Activated CD8-positive, alpha-beta T cell treated with anti-CD3 and anti-CD28 coated beads, Interleukin-2, amount 10 ng/mL, durations not matched to agents 7 days and 5 days (primary cell): ENCODE measurements at places on chromosomes 3 and 15. TPM values are rescaled to one million over a fixed set of nuclear protein-coding genes. Genes with fewer than 3 reads are reported as not detected.

DNA sequence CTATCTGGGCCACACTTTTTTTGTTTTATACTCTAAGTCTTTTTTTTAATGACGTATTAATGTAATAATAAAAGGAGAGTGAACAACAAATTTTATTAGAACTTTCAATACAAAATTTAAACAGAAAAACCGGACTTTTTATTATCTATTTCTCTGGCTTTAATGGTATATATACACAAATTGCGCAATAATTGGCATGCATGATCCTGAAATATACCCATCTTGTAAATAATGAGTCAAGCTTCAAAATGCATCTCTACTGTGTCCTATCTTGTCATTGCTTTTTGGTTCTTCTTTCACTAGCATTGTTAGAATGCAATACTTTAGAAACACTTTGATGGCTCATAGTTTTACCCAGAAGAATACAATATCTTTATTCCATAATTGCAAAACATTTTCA is 963.6 kb downstream of the CADM2 start:
- no peak for DNase-seq
- H3K4me1 ChIP-seq = no peaks in the 10 kb centered on the region
- no peaks in the 10 kb centered on the region for H3K27me3 ChIP-seq
- H3K4me3 ChIP-seq = no peak overlapping the region
- H3K27ac ChIP-seq = no peak overlapping the region

GRCh38 chr3:72193771-72194430 is 409.0 kb upstream of the PROK2 start:
- H3K4me1 ChIP-seq = no peaks in the 10 kb centered on the region
- no peak for DNase-seq
- no peak overlapping the region for H3K27ac ChIP-seq

- no peaks in the 10 kb centered on the region for H3K36me3 ChIP-seq
- no peak overlapping the region for H3K4me3 ChIP-seq
- no peak overlapping the region for H3K27ac ChIP-seq
- peaks cover 16% of the 10 kb centered on the region for H3K27me3 ChIP-seq
- DNase-seq = no peak
These were observed 921.3 kb upstream of the NR2F2 start for GRCh38 chr15:95409211-95409610.

DNA sequence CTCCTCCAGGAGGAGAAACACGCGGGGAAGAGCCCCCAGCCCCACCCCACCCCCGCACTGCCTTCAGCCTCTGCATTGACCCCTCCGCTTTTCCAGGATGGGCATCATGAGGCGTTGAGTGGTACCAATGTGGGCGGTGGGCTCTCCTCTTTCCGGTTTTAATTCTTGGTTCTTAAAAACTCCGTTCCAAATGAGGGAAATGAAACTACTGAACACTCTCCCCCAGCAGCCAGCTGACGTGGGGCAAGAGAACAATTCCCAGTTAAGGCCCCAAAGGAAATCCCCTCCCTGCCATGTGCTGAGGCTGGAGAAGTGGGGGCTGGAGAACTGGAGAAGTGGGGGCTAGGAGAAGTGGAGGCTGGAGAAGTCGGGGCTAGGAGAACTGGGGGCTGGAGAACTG is 5.3 kb upstream of the NRROS start:
- peaks cover 85% of the 10 kb centered on the region for H3K4me1 ChIP-seq
- no peaks in the 10 kb centered on the region for H3K27me3 ChIP-seq
- no peak overlapping the region for H3K27ac ChIP-seq

DNA sequence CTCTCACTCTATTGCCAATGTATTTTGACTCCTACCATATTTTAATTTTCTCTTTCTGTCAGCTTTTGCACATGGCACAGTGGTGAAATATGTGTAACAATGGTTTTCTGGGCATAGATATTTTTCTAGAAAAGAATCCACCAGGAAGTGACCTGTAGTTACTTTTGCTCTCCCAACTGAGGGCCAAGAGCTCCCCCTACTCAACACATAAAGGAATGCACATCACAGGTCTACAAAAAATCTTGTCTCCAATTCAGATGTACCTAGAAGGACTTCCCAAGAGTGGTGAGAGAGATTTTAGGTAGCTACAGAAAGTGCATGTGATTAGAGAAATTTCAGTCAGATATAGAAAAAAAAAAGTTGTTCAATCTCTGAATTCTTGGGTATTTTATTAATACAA is 15.6 kb downstream of the CPA3 start:
- no peak overlapping the region for H3K27ac ChIP-seq
- no peak overlapping the region for H3K4me3 ChIP-seq
- H3K4me1 ChIP-seq = no peaks in the 10 kb centered on the region

GRCh38 chr3:32320080-32320479 is 71.6 kb upstream of the CMTM7 start:
- no peaks in the 10 kb centered on the region for H3K4me1 ChIP-seq
- H3K4me3 ChIP-seq = no peak overlapping the region
- no peak overlapping the region for H3K27ac ChIP-seq
- peaks cover 5% of the 10 kb centered on the region for H3K27me3 ChIP-seq
- no peak for DNase-seq
- H3K36me3 ChIP-seq = no peaks in the 10 kb centered on the region

- H3K4me3 ChIP-seq = no peak overlapping the region
- no peak for DNase-seq
- no peak overlapping the region for H3K27ac ChIP-seq
- H3K4me1 ChIP-seq = no peaks in the 10 kb centered on the region
These were observed 30.0 kb upstream of the SLC6A1 start for GRCh38 chr3:10962481-10963036.

GRCh38 chr3:98966862-98967546 is 65.5 kb upstream of the DCBLD2 start:
- H3K4me3 ChIP-seq = no peak overlapping the region
- no peaks in the 10 kb centered on the region for H3K4me1 ChIP-seq
- no peak overlapping the region for H3K27ac ChIP-seq
- DNase-seq = no peak

GRCh38 chr3:57283334-57283733 is 9.2 kb downstream of the ASB14 start:
- H3K4me3 ChIP-seq = no peak overlapping the region
- peaks cover 2% of the 10 kb centered on the region for H3K36me3 ChIP-seq
- peaks cover 5% of the 10 kb centered on the region for H3K27me3 ChIP-seq
- H3K4me1 ChIP-seq = no peaks in the 10 kb centered on the region
- no peak overlapping the region for H3K27ac ChIP-seq
- no peak for DNase-seq

GRCh38 chr3:167728176-167728575 is 6.5 kb downstream of the PDCD10 start:
- no peaks in the 10 kb centered on the region for H3K27me3 ChIP-seq
- H3K4me3 ChIP-seq = no peak overlapping the region
- H3K4me1 ChIP-seq = peaks cover 42% of the 10 kb centered on the region
- peaks cover 23% of the 10 kb centered on the region for H3K36me3 ChIP-seq

- H3K27ac ChIP-seq = no peak overlapping the region
- DNase-seq = no peak
- peaks cover 49% of the 10 kb centered on the region for H3K36me3 ChIP-seq
- H3K4me3 ChIP-seq = no peak overlapping the region
- H3K4me1 ChIP-seq = peaks cover 32% of the 10 kb centered on the region
These were observed 3.1 kb downstream of the C3orf62 start for GRCh38 chr3:49273825-49274532.

Gene GOLGA8R
- total RNA-seq = 9.5 TPM

Gene NANOGP8
- not detected for total RNA-seq

Gene MST1R
- total RNA-seq = 3.2 TPM
